MM.1S (cell line): ENCODE measurements at places on chromosomes 7 and 10.

GRCh38 chr7:30755384-30756154, 3.6 kb downstream of the INMT start:
- DNase-seq, result no peak

GRCh38 chr7:105885387-105886111, 9.2 kb upstream of the ATXN7L1 start:
- DNase-seq, result no peak

DNA sequence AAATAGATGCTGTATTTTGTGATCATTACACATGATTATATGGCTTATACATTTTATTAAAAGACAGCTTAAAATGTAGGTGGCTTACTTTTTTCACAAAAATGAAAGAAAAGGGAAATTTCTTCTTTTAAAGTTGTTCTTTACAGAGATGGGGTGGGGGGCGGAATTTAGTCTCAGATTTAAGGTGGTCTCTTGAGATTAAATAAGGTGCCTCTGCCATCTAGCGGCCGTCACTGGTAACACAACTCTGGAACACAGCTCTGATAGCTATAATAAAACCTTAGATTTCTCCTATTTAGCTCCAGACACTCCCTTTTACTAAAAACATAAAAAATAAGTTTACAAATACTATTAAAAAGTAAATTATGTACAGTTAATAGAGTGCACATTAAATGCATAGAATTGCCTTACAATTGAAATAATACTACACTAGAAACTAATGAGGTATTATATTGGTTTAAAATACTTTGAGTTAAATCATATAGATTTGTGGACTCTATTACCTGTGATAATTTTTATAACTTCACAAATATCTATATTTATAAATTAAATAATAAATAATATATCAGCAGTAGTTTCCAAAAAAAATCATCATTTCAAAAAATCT, 210.9 kb downstream of the DGKB start:
- peak; percentile 25 for DNase-seq

DNA sequence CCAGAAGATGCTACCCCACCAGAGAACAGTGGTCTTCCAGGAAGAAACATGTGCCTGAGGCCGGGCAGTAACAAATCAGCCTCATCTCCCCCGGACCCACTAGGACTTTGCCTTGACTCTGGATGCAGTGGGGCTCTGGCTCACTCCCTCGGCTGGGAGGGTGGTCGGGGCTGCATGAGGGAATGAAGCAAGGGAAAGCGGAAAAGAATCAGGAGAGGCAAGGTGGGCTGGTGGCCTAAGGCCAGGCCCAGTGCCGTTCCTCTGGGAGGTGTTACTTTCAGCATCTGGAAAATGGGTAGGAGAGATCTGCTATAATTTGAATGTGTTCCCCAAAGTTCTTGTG, 51.8 kb downstream of the CLEC2L start:
- no peak for DNase-seq

- no peak for DNase-seq
Measured at GRCh38 chr10:26698909-26699308, 1.4 kb downstream of the PDSS1 start.

- DNase-seq, result peak; percentile 36
Measured at GRCh38 chr10:110502072-110502845, 4.6 kb downstream of the DUSP5 start.

- DNase-seq, result no peak
Measured at GRCh38 chr7:155713384-155713783, 68.9 kb downstream of the RBM33 start.

GRCh38 chr10:103781329-103782061, 73.9 kb downstream of the SH3PXD2A start:
- peak; percentile 80 for DNase-seq

- no peak for DNase-seq
Measured at GRCh38 chr10:90675621-90676020, 182.2 kb downstream of the HTR7 start.

DNA sequence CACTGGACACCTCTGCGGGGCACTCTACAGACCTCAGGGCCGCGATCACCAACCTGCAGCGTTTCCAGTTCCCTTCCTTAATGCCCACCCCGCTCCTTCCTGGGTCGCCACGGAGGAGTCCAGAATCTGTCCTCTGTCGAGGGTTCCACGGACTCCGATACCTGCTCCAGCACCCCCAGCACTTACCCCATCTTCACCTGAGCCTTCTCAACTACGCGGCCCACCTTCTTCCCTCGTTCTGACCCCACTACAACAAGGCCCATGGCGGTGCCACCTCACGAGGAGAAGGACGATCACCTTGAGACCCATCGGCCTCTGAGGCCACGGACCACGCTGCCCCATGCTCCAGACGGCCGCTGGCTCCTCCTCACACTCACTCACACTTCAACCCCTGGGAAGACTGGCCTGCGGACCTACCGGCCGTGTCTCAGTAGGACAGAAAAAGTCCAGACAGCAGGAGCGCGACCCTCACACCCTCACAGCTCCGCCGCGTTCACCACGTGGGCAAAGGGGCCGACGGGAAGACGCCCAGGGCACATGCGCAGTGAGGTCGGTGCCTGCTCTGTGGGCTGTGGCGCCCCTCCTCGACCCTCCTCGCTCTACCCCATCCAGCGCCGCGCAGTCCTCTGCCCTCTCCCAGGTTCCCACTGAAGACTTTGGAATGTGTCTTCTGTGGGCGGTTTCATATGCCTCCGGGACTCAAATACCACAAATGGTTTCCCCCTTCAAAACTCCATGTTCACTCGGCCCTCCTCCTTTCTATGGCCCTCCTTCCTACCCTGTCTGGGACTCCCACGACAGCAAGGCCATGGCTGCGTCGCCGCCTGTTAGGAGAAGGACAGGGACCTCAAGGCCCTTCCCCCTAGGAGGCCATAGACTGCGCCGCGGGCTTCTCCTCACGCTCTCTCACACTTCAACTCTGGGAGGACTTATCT, 193.9 kb upstream of the PHF14 start:
- no peak for DNase-seq

- DNase-seq, result peak; percentile 73
Measured at GRCh38 chr10:48658243-48658974, 26.3 kb upstream of the WDFY4 start.

DNA sequence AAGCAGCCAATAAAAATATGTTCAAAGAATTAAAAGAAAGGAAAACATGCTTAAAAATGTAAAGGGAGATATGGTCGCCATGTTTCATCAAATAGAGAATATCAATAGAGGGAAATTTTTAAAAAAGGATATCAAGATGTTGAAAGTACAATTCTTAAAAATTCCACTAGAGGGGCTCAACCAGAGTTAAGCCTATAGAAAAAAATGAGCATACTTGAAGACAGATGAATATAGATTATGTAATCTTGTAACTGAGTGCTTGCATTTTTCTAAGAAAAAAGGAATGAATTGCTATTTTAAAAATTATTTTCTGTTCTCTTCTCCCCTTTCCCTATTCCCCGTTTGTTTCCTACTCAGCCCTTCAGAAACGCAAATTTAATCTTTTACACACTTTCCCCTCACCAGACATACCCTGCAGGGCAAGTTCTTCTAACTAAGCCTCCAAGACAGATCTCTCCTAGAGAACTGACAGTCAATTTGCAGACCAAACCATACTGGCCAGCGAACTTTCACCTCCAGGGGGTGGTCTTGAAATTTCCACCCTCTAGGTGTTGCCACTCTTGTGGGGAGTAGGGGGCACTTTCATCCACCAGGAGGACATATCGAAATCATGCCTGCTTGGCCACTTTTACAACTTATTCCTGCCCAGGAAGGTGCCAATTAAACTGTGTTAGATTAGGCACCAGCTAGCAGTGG, 67.7 kb downstream of the NSUN6 start:
- DNase-seq, result no peak

GRCh38 chr10:101646364-101646763, 48.6 kb downstream of the FBXW4 start:
- DNase-seq, result no peak

- DNase-seq, result no peak
Measured at GRCh38 chr10:125802131-125802530, 20.9 kb downstream of the UROS start.

- DNase-seq, result no peak
Measured at GRCh38 chr7:154627646-154628290, 375.2 kb downstream of the PAXIP1 start.
